Stimulated activated naive CD4-positive, alpha-beta T cell treated with Interleukin-2 at 50 U/mL for 16 hours (primary cell): ENCODE measurements at places on chromosomes 3 and 15.

GRCh38 chr3:140341817-140342403, 336.0 kb upstream of the TRIM42 start:
- no peak for DNase-seq

- no peak for DNase-seq
These were observed 36.7 kb downstream of the CMTM7 start for GRCh38 chr3:32428092-32429068.

DNA sequence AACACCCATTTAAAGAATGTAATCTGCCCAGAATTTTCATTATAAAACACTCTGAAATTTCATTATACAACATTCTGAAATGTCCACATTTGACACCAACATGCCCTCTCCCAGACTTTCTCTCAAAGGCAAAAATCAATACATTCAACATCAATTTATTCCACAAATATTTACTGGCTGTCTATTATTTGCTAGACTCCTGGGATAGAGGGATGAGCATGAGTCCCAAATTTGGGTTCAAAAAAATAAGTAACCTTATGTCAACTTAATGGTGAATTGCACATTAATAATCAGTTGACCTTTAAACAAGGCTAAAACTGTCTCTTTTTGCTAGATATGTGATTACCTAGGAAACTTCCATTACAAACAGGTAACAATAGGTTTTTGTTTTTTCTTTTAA, 109.0 kb downstream of the SERPINI1 start:
- DNase-seq: no peak

DNA sequence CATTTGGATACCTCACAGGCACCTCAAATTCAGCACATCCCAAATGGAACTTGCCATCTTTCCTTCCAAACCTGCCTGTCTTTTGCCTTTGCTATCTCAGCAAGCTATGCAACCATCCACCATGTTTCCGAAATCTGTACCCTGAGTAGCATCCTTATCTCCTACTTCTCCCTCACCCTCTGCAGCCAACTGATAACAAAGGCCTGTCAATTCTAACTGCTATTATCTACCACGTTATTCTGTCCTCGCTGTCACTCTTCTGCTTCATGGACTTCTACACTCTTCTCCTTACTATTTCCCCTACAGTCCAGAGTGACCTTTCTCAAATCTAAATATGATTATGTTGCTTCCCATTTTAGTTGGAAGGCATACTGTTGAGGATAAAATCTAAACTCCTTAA, 25.5 kb upstream of the TAFA4 start:
- no peak for DNase-seq

DNA sequence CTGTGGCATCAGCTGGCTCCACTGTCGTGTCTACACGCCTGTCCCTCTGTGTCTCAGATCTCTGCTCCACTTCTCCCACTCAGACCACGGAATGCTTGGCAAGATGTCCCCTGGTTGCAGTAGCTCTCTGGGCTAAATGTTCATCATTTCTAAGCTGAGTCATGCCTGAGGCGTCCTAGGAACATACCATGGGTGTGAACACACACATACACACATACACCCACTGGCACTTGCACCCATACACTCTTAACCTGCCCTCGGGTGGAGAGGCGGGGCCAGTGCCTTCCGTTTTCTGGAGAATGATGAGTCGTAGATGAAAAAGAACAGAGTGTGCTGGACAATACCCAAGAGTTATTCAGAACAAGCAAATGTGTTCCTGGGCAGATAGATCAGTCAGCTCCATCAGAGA, 72.4 kb downstream of the SENP2 start:
- DNase-seq: no peak

DNA sequence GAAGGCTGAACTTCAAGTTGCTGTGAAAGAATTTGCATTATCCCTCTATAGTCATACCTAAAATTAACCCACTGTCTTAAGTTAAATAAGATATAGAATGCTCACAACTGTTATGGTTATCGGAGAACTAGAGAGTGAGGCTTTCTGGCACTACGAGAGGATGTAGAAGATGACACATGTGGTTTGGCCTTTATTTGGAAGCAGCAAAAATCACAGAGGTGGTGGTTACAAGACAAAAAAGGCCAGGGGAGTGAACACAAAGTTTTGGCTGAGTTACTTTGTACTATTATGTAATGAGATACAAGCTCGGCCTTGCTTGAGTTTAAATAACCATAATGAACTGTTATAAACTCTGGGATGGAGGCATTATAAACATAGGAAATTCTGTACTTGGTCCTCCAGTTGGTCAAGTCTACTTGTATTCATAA, 78.3 kb upstream of the ICE2 start:
- no peak for DNase-seq

DNA sequence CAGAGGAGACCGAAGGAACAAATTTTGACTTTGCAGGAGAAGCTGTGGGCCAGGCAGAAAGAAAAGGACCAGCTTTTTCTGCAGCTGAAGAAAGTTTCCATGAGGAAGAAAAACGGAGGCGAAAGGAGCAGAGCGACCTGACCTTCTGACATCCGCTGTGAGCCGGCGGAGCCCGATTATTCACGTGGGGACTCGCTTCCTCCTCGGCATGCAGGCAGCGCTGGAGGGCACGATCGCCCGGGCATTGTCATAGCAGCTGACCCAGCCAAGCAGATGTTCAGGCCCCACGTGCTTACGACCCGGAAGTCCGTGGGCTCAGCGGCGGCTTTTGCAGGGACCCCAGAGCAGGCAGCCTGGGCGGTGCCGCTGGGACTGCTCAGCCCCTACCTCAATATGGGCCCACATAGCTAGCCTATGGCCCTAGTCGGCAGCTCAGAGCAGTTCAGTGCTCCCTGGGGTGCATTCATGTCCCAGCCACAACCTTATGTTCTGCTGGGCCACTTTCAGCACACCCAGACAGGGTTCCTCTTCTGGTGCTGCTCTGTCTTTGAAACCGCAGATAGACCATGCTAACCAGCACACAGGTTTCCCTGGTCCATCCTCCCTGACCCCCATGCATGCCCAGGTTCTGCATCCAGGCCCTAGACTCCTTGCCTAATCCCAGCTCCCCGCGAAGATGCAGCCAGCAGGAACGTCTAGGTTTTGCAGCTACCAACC, 10.5 kb upstream of the EIF4A2 start:
- DNase-seq: peak; percentile 58

DNA sequence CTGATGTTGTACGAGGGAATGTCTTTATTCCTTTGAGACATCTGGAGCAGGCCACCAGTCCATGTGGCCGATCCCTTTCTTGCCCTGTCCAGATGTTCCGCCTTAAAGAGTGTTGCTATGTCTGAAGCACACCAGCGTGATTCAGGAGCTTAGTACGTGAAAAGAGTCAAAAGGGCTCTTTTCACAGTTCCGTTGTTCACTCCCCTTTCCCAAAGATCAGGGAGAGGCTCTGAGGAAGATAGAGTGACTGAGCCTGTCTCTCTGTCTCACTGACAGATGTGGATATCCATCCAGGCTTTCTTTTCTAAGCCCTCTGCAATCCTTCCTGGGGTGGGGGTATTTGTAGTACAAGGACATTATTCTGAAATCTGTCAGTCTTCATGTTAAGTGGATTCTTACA, 262.5 kb upstream of the LRTM1 start:
- no peak for DNase-seq

DNA sequence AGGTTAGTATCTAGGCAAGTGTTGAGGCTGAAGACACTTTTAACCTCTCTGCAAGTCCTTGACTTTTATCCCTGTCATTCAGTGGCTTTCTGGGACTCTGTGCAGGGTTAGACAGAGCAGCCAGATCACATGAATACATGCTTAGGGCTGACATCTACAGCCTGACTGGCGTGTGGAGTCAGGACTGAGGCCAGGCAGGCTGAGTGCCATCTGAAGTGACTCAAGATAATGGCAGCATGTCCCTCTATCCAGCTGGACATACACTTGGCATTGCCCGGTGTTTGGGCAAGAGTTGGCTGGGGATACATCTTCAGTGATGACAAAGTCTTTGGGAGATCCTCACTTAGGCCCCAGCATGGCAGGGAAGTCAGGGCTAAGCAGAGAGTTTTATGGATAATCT, 22.4 kb downstream of the DUOX2 start:
- DNase-seq: no peak

DNA sequence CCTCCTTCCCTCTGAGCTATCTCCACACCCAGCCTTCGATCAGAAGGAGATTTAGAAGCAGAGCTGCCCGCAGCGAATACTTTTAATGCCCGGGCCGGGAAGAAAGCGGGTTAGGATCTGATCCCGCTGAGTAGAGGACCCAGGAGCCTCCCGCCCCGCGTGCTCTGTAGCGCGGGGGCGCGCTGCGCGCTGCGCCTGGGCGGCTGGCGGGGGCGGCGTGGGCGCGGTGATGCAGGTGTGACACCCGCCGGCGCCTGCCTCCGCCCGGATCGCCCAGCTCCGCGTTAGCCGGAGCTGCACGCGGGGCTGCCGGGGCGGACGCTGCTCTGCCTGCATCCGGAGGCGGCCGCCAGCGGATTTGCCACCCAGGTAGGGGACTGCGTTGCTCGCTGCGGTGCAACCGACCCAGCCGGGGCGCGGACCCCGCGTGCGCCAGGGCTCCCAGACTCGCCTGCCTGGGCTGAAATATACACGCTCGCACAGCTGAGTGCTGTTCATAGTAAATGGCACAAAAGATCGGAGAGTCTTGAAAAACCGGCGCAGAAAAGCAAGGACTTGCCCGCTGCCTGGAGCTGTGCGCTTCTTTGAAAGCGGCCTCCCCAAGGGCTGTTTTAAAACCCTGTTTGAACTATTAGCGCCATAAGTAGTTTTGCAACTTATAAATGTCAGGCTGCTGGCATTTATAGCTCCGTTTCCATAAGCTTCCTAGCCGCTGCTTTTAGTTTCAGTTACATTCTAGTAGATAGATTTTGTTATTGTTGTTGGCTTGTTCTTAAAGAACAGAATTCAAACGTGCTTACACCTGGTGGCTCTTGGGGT, at the start of gene SV2B:
Gene SV2B (plus strand): TSS at position 263 of the 819 bp plus-strand sequence. CDS start 126,007 bp downstream, outside the sequence.
- DNase-seq: peak; percentile 30

DNA sequence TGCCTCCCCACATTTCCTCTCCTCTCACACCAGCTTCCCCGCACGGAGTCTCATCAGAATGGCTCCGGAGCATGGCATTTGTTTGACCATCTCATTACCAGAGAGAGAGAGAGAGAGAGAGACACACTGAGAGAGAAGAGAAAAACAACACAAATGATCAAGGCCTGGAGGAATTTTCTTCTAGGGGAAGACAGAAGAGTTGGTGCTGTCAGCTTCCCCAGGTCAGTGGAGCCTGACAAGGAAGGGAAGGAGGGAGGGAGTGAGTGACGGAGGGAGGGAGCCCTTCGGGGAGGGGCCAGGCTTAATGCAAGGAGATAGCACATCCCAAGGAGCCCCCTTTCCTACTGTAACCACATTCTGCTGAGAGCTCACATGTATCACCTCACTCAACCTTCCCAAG, 9.1 kb downstream of the ST8SIA2 start:
- DNase-seq: no peak

- no peak for DNase-seq
These were observed 42.8 kb downstream of the ALDH1L1 start for GRCh38 chr3:126137490-126138130.

DNA sequence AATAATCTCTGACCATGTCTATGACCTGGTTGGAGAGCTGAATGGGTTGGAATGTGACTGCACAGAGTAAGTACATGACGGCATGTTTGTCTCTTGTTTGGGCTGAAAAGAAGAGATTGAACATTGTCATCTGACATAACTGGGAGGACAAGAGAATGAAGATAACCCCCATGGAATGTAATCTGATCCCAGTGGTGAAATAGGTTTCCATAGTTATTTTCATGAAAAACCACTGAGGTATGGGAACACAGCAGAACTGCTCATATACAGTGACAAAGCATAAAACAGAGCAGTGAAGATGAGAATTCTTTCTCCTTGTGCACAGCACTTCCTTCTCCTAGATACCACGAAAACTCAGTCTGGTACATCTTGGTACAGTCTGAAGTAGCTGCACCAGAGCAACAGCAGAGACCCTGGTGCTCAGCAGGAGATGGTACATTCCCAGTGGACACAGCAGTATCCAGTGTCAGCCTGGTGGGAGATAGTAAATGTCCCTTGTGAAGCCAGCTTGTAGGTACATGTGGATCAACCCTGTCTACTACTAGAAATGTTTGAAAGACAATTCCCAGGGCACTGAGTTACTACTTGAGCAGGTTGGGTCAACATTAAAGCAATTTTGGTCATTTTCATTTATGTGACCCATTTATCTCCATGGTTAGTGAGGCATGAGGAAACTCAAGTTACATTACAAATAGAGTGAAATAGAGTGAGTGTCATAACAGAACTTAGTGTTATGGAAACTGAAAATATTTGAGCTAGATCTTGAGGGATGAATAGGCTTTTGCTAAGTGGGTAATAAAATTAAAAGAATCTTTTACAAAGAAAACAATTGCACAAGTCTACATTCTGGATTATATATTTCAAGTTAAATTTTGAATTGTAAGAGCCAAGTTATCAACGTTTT, 178.3 kb downstream of the SUCNR1 start:
- no peak for DNase-seq
